Prostate gland (tissue), 2 donors: ENCODE measurements at places on chromosomes 6 and 20. TPM values are rescaled to one million over a fixed set of nuclear protein-coding genes. Genes with fewer than 3 reads are reported as not detected.

The RFX6 gene
- total RNA-seq, result not detected

- DNase-seq, result no peak
Observed at GRCh38 chr6:90118581-90118980, 178.1 kb downstream of the BACH2 start.

GRCh38 chr6:43834528-43835155 lies 64.6 kb downstream of the VEGFA start:
- DNase-seq, result no peak

DNA sequence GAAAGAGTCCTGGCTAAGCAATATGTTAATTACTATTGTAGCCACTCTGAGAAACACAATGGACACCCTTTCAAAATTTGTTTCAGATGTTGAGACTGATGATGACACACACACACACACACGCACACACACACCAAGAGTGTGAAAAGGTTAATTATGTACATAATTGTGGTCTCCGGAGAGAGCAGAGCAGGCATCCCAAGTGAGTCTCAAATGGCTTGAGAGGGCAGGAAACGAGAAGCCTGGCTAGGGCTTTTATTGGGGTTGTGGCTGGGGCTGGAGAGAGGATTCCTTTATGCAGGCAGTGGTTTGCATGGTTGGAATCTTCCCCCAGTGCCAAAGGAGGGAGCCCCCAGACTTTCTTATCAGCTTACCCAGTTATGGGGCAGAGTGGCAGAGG lies 38.2 kb upstream of the NKX2-4 start:
- no peak for DNase-seq

- DNase-seq, result no peak
Observed at GRCh38 chr20:33401921-33402369, 626 bp upstream of the CDK5RAP1 start.

DNA sequence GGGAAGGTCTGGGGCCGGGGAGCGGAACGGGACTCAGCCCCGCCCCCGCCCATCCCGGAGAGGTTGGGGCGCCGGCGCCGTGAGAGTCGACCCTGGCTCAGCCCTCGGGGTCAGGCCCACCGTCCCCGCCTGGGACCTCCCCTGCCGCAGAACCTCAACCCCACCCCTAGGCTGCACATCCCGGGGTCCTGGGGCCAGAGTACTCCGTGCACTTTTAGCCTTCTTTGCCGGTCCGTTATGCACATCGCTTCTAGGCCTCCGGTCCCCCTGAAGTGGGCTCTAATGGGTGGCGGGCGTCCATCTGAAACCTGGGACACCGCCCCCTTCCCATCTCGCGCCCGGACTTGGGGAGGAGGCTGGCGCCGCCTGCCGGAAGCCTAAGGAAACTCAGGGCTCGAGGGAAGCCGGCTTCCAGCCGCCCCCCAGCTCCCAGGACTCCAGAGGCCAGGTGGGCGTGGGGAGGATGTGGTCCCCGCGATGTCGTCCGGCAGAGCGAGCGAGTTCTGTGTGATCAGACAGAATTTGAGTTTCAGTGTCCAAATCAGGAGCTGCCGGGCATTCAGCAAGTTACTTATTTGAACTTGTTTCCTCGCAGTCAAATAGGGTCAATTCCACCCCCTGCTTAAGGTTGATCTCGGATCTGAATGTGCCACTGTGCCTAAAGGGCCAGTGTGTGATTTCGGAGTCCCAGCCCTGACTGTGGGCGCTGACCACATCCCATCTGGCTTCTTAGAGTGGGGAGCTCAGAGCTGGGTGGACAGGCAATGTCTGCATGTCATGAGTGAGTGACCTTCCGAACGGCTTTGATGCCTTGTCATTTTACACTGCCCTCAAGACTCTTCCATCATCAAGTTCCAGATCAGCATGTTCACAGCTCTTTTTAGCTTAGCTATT lies 47.6 kb downstream of the CPXM1 start:
- DNase-seq, result no peak

- DNase-seq, result no peak
Observed at GRCh38 chr6:15464211-15464725, 198.6 kb downstream of the DTNBP1 start.

The VAPB gene
- 14.2 TPM for total RNA-seq

The TXLNB gene
- total RNA-seq, result 1.2 TPM

- DNase-seq, result no peak
Observed at GRCh38 chr20:35762461-35762860, 9.4 kb upstream of the PHF20 start.
